Muscle of back (tissue), 13 donors: ENCODE measurements at places on chromosomes 1 and 21. TPM values are rescaled to one million over a fixed set of nuclear protein-coding genes. Genes with fewer than 3 reads are reported as not detected.

Gene NLRP3
- polyA plus RNA-seq = 1.1 TPM

DNA sequence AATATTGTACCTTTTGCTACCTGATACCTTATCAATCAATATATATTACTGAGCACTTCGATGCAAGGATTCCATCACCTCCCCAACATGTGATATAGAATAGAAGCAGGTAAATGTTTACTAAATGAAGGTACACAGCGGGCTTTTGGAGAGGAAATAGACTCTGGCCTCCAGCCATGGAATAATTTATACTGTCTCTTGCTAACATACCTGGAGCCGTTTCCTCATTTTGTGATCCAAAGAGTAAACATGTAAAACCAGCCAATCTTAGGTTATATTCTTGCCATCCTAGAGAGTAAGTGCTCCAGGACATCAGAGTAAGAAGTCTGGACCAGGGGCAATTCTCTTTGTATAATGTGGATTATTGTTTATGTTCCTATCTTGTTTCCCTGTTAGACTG, 39.4 kb downstream of the NDUFS5 start:
- DNase-seq = no peak

- peak; percentile 93 for DNase-seq
Observed at GRCh38 chr1:167803358-167804207, 81.8 kb downstream of the MPZL1 start.

DNA sequence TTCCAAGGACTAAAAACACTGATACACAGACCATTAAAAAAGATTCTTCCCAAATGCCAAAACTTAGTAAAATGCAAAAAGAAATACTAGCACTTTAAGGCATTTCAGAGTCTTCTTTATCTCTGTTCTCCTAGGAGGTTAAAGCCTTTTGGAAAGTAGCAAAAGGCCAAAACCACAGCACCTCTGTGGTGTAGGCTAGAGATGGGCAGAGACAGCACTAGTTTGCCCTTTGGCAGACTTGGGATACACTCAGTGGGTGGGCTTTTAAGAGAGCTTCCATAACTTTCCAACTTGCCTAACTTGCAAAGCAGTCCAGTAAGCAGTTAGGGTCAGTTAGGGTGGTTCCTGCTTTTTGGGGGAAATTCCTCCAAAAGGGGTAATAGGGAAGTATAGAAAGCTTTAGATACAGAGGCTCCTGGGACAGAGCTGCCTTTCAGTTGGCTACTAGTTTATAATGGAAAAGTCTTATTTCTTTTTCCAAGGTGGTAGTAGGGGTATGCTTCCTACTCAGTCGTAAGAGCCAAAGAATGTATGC, 17.9 kb upstream of the PTCH2 start:
- no peak for DNase-seq

Gene NAV1
- 32.6 TPM for polyA plus RNA-seq

Gene SETD4
- polyA plus RNA-seq = 21.9 TPM

- DNase-seq = no peak
Observed at GRCh38 chr1:234866007-234866866, 256.3 kb upstream of the IRF2BP2 start.

GRCh38 chr21:37184784-37185593, 82.1 kb downstream of the VPS26C start:
- no peak for DNase-seq

GRCh38 chr1:26959722-26960624, at the start of gene KDF1:
Gene KDF1 (minus strand): TSS chr1:26960468. CDS start chr1:26952380, 8,088 bp downstream.
- no peak for DNase-seq

GRCh38 chr1:89022167-89022959, at the start of gene GBP3:
Gene GBP3 (minus strand): TSS chr1:89022866. CDS start chr1:89020721, 2,145 bp downstream.
- peak; percentile 51 for DNase-seq

Gene BNIPL
- 0.56 TPM for polyA plus RNA-seq
